ENCODE measurements at places on chromosomes 11 and 22. TPM values are rescaled to one million over a fixed set of nuclear protein-coding genes. Genes with fewer than 3 reads are reported as not detected.

CTR9 gene
- 32.2 TPM for total RNA-seq

RAB36 gene
- 1.8 TPM for total RNA-seq

GGTLC3 gene
- total RNA-seq = not detected

TANGO2 gene
- 45.3 TPM for total RNA-seq

IL17REL gene
- total RNA-seq = not detected

KCNJ1 gene
- total RNA-seq = 0.24 TPM

UCP2 gene
- 45.4 TPM for total RNA-seq

SLC6A5 gene
- total RNA-seq = not detected

GAB4 gene
- total RNA-seq = not detected

CATSPER1 gene
- total RNA-seq = 1.0 TPM

ASPHD2 gene
- 2.6 TPM for total RNA-seq

GGT5 gene
- 50.8 TPM for total RNA-seq

NPAS4 gene
- total RNA-seq = 7.0 TPM

ACRV1 gene
- not detected for total RNA-seq

NPTXR gene
- 16.5 TPM for total RNA-seq

Measured in aorta (tissue), 5 donors.